Activated naive CD8-positive, alpha-beta T cell treated with anti-CD3 and anti-CD28 coated beads for 36 hours (primary cell): ENCODE measurements at places on chromosomes 13 and 19.

GRCh38 chr13:34437873-34438272 lies 504.2 kb upstream of the NBEA start:
- DNase-seq, result no peak

GRCh38 chr13:106738186-106738678 lies 170.3 kb upstream of the ARGLU1 start:
- DNase-seq, result no peak

- DNase-seq, result no peak
These were observed 767 bp upstream of the GPR18 start for GRCh38 chr13:99258946-99259345.

- no peak for DNase-seq
These were observed 8.3 kb upstream of the SHISA7 start for GRCh38 chr19:55451163-55451964.

GRCh38 chr19:29761575-29762232 lies 46.6 kb upstream of the C19orf12 start:
- no peak for DNase-seq

DNA sequence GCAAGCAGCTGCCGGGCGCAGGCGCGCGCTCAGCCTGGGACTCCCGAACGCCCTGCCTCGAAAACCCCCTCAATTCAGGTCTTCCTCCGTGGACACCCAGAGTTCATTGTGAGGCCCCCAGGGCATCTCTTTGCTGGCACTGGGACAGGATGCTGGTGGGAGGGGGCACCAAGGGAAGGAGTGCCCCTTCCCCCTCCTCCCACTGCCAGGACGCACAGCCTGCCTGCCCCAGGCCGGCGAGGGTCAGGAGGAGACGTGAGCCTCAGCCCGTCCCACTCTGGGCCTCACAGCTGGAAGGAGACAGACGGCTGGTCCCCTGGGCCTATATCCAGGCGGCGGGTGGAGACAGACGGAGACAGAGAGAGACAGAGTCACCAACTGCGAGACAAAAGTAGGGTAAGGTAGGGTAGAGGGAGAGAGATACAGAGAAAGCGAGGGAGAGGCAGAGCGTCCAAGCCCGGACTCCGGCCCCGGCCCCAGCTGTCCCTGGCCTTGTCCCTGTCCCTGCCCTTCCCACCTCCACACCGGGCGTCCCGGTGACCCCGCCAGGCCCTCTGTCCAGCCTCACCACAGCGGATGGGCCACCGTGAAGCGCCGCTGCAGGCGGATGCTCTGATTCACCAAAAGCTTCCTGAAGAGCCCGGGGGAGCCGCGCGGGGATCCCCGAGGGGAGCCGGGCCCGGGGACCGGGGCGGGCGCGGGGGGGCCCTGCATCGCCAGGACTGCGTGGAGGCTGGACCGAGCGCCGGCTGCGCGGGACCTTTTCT lies at the start of gene PDE4C:
Gene PDE4C (minus strand): TSS at position 737 of the 767 bp plus-strand sequence. CDS start 23 bp downstream, at position 714.
- no peak for DNase-seq

- DNase-seq, result no peak
These were observed 169.9 kb downstream of the FLT1 start for GRCh38 chr13:28325022-28325421.

- no peak for DNase-seq
These were observed 5.6 kb downstream of the KMT5C start for GRCh38 chr19:55345101-55345817.

DNA sequence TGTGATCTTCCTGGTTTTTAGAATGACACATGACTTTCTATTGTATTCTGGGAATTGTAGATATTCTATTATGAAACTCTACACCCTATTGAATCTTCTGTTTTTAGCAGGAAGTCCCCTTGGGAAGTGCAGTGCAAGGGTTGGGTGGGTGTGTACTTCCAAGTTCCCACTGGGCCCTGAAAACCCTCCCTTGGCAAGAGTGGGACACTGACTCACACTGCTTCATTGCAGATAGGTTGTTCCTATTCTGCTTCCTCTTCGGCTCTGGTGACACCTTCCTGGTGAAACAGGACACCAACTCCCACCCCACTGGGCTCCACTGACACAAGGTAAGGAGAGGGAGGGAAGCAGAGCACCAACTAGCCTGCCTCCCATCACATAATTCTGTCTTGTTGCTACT lies 121.8 kb downstream of the KCTD12 start:
- no peak for DNase-seq

DNA sequence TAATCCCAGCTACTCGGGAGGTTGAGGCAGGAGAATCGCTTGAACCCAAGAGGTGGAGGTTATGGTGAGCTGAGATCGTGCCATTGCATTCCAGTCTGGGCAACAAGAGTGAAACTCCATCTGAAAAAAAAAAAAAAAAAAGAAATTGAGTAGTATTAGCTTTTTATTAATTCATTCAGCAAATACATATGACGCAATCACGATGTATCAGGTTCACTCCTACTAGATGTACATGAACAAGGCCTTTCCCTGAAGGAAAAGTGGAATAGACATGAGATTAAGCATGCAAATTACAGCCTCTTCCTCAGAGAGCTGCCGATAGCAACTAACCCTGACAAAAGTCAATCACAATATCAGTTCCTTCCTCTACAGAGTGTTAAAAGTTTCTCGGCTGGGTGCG lies 9.2 kb upstream of the TPT1 start:
- DNase-seq, result no peak

GRCh38 chr13:114311908-114312307 lies 2.4 kb upstream of the CHAMP1 start:
- no peak for DNase-seq

DNA sequence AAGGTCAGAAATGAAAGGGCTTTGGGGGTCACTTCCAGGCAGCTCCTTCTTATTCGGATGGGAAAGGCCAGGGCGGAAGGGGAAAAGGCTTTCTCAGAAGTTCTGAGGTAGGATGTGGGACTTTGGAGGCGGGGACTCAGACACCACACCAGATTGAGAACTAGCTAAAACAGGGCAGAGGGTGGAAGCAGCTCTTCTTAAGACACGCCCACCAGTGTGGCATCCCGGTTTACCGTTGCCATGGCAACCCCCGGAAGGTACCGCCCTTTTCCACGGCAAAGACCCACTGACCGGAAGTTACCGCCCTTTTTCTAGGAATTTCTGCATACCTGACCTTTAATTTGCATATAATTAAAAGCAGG lies 3.8 kb upstream of the LILRA5 start:
- DNase-seq, result no peak

GRCh38 chr19:50705422-50706019 lies 14.1 kb downstream of the SHANK1 start:
- no peak for DNase-seq

DNA sequence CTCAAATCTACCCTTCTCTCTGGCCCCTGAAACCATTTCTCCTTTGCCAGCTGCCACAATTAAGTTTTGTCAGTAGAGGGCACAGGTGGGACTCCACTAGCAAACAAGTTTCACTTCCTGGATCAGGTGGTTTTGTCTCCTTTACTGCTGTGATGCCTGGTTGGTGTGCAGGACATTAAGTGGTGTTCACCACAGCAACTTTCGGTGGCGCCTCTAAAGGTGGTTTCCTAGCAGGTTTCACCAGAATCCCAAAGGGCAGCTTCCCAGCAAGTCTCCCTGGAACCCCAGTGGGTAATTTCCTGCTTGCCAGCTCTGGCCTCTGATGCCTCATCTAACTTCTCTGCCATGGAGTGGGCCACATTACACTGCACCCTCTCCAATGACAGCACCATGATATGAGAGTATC lies 16.6 kb downstream of the MED4 start:
- peak; percentile 30 for DNase-seq

- DNase-seq, result no peak
These were observed 2.8 kb upstream of the SIGLECL1 start for GRCh38 chr19:51247972-51248590.

DNA sequence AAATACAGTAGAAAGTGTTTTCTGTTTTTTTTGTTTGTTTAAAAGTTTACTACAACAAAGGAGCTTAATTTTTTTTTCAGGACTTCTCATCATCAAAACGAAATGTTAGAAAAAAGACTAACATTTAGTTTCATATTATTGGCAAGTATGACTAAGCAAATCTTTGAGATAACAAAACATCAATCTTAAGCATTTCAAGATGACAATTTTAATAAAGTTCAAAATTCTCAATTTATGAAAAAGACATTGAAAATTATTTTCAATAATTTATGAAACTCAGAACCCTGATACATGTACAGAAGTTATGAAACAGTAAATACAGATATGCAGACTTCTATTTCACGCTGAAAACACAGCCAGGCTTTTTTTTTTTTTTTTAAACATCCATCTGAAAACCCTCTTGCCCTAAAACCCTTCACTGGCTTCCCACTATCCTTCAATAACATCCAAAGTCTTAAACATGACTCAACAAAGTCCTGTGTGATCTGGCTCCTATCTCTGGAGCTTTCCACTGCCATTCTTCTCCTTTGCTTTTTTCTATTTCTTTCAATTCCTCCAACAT lies 3.9 kb downstream of the RBM26 start:
- DNase-seq, result no peak

DNA sequence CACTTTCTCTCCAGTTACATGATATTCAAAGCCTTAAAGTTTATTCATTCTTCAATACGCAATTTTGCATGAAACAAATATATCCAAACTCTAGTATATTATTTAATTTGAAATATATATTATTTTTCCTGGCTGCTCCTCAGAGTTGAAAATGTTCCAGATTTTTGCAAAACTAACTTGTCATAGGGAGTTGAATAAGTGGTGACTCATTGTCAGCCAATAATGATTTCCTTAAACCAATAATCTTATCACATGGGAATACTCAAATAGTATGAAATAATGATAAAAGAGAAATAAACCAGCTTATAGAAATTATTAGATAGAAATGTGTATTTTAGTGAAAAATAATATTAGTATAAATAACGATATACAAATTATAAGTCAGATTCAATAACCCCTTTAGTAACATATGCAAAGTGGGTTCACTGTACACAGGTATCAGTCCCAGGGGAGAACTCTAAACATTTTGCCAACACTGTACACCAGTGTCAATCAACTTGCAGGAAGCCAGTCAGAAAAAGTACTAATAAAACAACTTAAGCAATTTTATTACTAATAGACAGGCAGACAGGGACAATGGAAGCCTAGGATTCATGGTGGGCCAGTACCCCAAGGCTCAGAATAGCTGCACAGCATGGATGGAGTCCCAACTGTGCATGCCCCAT lies 222.6 kb upstream of the KLHL1 start:
- no peak for DNase-seq

DNA sequence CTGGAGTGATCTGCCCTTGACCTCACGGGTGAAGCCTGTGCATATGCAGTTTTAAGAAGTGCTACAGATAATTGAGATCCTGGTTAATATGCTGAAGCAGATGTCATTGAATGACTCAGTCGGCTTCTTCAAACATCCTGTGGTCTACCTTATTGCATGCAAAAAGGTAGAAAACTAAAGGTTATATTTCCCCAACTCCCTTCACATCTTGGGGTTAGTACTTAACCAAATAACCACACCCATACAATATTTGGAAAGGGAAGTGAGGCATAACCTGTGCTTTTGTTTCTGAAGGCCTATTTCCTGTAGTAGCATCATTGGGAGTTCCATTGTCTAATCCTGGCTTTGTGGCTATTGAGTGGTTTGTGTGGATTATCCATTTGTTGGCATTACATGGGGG lies 58.3 kb downstream of the RAP2A start:
- DNase-seq, result no peak

GRCh38 chr13:74620308-74620707 lies 486.1 kb upstream of the KLF12 start:
- DNase-seq, result no peak
